ENCODE measurements at places on chromosomes 6 and 20.

- DNase-seq = no peak
Observed at GRCh38 chr6:49675816-49676215, 37.5 kb downstream of the CRISP2 start.

DNA sequence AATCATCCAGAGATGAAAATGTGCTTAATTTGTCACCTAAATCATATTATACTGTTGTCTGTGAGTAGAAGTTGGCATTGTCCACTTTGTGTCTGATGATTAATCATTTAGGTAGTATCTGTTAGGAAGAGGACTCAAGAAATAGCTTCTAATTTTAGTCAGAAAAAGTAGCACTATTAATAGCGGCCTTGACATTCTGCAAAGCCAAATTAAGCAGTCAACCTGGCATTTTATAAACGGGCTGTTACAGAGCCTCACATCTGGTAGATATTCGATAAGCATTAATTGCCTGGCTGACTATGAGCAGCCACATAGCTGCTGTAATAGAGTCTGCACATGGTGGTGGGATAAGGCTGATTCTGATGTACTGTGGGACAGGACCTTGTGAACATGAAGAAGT, 99.5 kb downstream of the KLHL32 start:
- no peak for DNase-seq

GRCh38 chr20:12315652-12316051, 398.0 kb downstream of the BTBD3 start:
- no peak for DNase-seq

DNA sequence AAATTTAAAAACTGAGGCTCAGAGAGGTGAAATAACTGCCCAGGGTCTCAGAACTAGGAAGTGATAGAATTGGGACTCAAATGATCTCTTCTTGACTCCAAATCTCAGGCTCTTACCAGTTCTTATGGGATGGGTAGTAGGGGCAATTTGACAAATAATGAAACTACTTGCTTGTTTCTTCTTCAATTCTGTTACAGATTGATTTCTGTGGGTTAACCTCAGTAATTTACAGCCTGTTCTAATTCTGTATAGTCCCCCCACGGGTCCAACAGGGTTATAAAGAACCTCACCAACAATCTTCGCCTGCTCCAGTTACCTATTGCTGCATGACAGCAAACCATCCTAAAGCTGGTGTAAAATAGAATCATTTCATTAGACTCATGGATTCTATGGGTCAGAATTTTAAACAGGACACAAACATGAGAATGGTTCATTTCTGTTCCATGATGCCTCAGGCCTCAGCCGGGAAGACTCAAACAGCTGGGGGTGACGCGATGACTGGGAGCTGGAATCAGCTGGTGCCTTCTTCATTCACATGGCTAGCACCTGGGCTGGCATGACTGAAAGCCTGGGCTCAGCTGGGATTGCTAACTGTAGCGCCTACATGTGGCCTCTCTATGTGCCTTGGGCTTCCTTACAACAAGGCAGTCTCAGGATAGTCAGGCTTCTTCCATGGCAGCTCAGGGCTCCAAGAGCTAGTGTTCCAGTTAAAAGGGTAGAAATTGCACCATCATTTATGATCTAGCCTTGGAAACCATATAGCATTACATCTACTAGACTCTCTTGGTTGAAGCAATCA, 6.6 kb upstream of the WFDC2 start:
- no peak for DNase-seq

- DNase-seq = peak; percentile 53
Observed at GRCh38 chr6:159929819-159930218, 39.0 kb downstream of the MAS1 start.

- DNase-seq = no peak
Observed at GRCh38 chr6:34771727-34772126, 14.4 kb downstream of the SNRPC start.

- no peak for DNase-seq
Observed at GRCh38 chr6:16004934-16005679, 123.8 kb upstream of the MYLIP start.

DNA sequence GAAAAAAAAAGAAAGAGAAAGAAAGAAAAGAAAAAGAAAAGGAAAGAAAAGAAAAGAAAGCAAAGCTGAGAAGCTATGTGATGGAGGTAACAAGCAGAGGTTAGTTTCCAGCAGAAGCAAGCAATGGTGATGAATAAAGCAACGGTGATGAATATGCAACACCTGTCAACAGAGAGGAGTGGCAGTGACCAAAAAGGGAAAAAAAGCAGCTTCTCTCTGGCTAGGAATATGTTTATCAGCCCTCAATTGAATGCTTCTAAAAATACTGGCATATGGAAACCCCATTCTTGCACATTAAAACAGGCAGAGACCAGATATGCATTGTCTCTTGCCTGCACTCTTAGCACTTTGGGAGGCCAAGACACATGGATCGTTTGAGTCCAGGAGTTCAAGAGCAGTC, 100.9 kb downstream of the GJA1 start:
- DNase-seq = no peak

DNA sequence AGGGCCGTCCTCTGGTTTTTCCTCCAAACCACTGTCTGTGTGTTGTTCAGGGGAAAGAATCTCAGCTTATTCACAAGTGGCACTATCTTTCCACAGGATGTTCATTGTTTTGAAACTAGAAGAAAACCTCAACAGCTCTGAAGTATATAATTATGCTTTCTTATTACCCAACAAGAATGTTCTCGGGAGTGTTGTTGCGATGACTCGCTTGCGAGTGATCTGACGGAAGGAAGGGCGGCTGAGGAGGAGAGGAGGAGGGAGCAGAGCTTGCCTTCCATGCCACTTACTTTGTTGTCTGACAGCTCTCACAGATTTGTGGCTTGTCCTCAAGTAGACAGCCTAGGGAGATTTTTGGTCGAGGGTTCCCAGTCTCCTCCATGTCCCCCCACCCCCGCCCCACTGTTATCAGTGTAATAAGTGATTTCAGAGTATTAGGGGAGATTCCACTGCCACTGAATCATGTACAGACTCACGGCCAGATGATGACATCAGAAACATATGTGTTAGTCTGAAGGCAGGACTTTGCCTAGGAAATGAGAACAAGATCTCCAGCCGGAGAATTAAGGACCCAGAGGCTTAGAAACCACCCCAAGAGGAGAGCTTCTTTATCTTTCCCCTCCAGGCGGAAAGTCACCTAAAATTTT, 80.7 kb upstream of the CCN6 start:
- peak; percentile 70 for DNase-seq

GRCh38 chr6:170106906-170107525, 183.9 kb downstream of the DLL1 start:
- no peak for DNase-seq

DNA sequence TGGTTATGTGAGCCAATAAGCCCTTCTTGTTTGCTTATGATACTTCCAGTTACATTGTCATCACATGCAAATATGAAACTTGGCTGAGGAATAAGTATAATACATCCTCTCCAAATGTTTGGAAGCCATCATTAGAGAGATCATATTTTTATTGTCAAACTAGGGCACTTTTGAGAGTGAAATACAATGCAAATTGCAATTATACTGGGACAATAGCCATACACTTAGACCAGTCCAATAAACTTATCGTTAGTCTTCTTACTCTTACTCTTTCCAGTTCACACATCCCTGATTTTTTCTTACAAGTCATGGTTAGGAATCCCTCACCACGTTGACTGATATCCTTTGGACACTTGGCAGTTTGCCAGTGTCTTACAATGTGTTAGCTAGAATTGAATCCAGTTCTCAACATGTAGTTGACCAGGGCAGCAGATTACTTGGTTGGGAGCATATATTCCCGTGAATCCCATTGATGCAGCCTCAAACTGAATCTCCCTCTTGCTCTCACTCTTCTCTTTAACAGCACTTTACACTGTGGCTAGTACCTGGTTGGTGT, 519.7 kb upstream of the ID4 start:
- DNase-seq = no peak

- DNase-seq = no peak
Observed at GRCh38 chr20:37881601-37882343, 21.2 kb upstream of the VSTM2L start.

- no peak for DNase-seq
Observed at GRCh38 chr6:66499851-66500250, 792.8 kb upstream of the EYS start.

- DNase-seq = no peak
Observed at GRCh38 chr20:34701405-34702085, 2.6 kb upstream of the TP53INP2 start.

- no peak for DNase-seq
Observed at GRCh38 chr6:8047541-8048292, 16.5 kb downstream of the BLOC1S5 start.

DNA sequence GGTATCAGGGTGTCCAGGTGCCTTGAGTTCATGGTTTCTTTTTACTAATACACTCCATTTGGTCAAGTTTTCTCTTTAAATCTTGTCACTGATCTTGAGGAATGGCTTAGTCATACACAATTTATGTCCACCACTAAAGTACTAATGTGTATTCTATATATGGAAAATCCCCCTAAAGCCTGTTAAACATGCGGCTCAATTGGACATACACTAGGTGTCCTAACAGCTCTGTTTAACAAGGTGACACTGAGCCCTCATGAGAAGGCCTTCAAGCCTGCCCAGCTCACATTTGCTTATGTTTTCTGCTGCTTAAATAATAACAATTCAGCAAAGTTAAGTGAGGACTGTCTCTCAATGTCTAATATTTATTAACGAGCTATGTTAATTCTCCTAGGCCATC, 31.5 kb downstream of the PDE7B start:
- no peak for DNase-seq

GRCh38 chr20:9514461-9515213, at the start of gene LAMP5:
LAMP5 (plus strand) TSS chr20:9514590; CDS start chr20:9514853, 263 bp downstream.
- no peak for DNase-seq

GRCh38 chr6:127053875-127054235, 64.6 kb upstream of the RSPO3 start:
- DNase-seq = no peak

GRCh38 chr6:14848019-14848418, 397.9 kb upstream of the JARID2 start:
- no peak for DNase-seq

- DNase-seq = no peak
Observed at GRCh38 chr6:35973670-35974222, 50.7 kb downstream of the SLC26A8 start.

DNA sequence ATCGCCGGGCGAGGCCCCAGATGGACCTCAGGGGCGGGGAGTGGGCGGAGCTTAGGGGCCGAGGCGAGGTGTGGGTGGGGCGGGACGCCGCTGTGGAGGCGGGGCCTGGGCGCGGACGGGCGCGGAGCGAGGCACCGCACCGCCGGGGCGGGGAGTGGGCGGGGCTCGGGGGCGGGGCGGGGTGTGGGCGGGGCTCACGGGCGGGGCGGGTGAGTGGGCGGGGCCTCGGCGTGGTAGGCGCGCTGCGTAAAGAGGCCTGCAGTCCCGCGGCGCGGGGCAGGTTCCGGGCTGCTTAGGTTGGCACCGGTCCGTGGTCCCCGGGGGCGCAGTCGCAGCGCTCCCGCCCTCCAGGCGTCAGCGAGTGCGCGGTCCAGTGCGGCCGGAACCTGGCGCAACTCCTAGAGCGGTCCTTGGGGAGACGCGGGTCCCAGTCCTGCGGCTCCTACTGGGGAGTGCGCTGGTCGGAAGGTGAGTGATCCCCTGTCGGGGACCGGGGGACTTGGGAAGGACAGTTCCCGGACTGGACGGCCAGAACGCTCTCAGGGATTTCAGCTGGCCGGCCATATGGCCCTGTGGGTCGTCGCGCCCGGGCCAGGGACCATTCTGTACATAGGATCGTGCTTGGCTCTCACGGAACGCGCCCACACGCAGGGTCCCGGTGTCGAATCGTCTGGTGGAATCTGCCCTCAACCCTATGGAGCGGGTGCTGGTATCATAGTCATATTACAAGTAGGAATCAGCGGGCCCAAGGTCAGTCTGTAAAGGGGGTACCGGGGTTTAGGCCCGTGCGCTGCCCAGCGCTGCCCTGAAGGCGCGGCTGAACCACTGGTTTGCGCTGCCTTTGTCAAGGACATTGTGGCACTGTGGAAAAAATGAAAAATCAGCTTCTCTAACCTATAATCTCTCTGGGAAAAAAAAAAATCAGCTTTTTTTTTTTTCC, at the start of gene NQO2:
Gene NQO2, plus strand, starts transcription at position 277 of the 940 bp plus-strand sequence. CDS start 6,659 bp downstream, outside the sequence.
- DNase-seq = peak; percentile 88

GRCh38 chr6:85346196-85346595, 103.7 kb upstream of the NT5E start:
- no peak for DNase-seq

GRCh38 chr20:10584371-10584770, 89.4 kb downstream of the JAG1 start:
- DNase-seq = no peak

DNA sequence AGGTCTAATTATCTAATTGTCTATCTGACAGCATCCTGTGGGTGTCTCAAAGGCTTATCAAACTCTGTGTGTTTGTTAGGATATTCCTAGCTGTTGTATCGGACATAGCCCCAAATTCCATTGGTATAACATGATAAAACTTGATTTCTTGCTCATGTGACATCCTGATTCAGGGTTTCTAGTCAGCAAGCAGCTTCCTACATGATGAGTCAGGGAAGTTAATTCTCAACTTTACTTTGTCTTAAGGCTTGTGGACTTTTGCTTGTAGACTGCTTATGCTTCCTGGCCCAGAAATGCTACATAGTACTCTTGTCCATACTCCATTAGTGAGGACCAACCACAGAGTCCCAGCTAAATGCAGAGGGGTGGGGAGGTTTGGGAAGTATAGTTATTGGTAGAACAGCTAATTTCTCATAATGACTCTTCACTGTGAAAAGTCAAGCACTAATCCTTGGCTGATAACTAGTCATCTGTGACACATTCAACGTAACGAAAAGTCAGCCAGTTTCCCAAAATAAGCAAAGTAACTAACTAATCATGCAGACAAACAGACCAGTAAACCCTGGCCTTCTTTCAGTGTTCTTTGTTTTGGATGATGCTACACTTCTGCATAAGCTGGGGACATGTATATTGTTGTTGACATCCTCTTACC, 25.8 kb downstream of the NKAIN2 start:
- DNase-seq = no peak

DNA sequence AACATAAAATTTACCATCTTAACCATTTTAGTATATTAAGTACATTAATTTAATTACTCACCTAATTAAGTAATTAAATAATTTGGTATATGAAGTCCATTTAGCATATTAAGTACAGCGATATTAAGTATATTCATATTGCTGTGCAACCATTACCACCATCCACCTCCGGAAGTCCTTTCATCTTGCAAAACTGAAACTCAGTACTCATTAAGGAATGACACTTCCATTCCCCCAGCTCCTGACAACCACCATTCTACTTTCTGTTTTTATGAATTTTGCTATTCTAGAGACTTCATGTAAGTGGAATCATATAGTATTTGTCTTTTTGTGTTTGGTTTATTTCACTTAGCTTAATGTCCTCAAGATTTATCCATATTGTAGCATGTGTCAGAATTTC, 61.1 kb upstream of the GTSF1L start:
- DNase-seq = no peak

All from activated CD4-positive, alpha-beta T cell treated with anti-CD3 and anti-CD28 coated beads for 4 hours (primary cell).